Pons (tissue), 1 donor: ENCODE measurements at places on chromosomes 7 and 10.

GRCh38 chr10:101778781-101779543, 3.0 kb upstream of the FGF8 start:
- DNase-seq = no peak

GRCh38 chr7:14760730-14761478, 141.6 kb downstream of the DGKB start:
- no peak for DNase-seq

DNA sequence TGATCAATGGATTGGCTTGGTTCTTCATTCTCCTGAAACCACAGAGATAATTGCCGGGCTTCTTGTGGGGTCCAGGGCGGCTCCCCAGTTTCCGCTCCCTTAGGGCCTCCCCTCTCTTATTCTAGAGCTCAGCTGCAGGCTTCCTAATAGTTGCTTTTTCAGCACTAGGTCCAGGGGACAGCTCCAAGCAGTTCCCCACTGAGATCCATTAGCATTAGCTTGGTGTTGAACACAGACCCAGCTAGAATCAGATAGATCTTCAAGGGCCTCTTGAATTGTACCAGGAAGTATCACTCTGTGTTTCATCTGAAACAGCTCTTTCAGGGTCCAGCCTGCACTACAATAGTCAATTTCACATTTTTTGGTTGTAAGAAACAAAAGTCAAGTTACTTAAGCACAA, 238.7 kb downstream of the SEC23IP start:
- no peak for DNase-seq

GRCh38 chr10:125363791-125364190, 203.4 kb upstream of the CTBP2 start:
- DNase-seq = no peak

DNA sequence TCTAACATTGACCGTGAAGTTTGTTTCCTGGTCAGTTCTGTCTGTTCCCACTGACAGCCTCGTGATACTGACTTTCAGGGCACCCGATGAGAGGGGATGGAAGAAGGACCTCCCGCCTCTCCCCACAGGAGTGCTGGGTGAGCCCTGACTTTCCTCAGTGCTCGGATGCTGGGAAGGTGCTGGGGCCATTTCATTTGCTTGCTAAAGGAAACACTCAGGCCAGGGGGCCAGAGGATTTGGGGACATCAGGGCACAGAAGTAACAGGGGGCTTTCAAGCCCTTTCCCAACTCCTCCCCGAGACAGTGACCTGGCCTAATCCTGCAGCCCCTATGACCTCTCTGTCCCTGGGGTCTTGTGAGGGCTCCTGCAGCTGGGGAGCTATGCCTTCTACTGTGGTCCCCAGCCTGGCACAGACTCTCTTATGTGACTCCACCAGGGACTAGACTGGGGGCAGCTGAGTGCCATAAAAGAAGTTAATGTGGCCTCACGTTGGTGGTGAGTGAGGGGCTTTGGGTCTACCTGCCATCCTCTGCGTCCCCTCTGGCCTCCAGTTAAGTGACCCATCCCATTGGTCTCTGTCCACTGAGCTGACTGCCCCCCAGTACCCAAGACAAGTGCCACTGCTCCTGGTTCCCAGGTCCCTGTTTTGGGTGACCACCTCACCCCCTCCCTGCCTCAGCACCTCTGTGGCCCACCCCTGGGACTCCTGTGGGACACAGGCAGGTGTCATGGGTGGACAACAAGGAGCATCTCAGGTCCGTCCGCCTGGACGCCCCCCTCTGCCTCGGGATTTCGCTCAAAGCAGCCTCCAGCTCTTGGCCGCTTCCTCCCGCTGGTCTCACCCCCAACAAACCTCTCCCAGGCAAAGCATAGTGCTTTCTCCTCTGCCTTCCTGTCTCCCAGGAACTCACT, 33.4 kb upstream of the HSPA12A start:
- no peak for DNase-seq

DNA sequence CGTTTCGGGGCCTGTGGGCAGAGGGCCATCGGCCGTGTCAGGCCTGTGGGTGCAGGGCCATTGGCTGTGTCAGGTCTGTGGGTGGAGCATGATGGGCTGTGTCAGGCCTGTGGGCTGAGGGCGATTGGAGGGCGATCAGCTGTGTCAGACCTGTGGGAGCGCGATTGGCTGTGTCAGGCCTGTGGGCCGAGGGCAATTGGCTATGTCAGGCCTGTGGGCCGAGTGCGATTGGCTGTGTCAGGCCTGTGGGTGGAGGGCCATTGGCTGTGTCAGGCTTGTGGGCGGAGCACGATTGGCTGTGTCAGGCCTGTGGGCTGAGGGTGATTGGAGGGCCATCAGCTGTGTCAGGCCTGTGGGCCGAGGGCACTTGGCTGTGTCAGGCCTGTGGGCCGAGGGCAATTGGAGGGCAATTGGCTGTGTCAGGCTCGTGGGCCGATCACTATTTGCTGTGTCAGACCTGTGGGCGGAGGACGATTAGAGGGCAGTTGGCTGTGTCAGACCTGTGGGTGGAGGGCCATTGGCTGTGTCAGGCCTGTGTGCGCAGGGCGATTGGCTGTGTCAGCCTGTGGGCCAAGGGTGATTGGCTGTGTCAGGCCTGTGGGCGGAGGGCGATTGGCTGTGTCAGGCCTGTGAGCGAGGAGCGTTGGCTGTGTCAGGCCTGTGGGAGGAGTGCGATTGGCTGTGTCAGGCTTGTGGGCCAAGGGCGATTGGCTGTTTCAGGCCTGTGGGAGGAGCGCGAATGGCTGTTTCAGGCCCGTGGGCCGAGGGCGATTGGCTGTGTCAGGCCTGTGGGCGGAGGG, 54.1 kb downstream of the DYNC2I1 start:
- DNase-seq = no peak

DNA sequence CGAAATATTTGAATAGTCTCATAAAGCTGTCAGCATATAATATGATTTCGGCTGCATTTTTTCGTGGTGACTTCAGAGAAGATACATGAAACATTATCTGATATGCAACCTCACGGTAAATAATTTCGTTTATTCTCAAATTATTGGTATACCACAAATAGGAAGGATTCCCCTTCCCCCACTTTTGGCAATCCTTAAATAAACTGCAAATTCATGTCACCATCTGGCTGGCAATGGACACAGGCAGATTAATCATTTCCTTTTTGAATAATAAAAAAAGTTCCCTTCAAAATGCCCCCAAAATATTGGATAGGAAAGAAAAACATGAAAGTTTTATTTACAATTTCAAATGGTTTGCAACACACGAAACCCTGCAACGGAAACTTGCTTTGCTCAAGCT, 234.5 kb upstream of the MEOX2 start:
- DNase-seq = no peak

DNA sequence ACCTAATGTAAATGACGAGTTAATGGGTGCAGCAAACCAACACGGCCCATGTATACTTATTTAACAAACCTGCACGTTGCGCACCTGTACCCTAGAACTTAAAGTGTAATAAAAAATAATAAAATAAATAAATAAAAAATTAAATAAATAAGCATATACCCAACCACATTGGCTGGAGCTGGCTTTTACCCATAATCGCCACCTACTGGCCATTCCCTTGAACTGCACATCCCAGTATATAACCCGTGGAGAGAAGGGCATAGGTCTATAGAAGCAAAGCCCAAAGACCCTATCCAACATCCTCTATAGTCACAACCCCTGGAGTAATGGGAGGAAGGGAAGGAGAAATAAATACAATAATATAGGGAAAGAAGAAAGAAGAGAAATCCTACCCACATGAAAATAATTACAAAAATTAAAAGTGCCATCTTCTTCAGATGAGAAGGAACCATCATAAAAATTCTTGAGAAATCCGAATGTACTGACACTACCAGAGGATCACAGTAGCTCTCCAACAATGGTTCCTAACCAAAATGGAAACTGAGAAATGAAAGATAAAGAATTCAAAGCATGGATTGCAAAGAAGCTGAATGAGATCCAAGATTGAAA, 65.6 kb downstream of the TWIST1 start:
- no peak for DNase-seq

DNA sequence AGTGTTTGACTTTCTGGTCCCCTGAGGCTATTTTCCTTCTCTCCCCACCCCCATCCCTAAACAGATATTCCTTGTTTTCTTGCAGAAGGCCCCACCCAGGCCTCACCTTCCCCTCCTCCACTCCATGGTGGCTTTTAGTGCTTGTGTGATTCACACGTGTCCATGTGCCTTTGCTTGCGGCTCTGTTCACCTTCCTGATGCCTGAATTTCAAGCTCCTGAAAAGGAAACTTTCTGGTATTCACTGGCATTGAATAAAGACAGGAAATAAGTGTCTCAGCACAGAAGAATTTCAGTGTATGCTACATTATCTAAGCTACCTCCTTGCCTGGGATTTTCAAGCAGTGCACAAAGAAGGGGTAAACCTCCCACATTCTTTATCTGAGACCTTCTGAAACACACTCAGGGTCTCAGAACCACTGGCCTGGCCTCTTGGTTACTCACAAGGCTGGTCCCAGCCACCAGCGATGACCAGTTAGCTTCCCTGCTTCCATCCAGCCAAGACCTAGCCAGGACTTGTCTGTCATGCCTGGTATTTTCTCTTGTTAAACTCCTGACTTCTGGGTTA, 17.2 kb upstream of the UBE2H start:
- no peak for DNase-seq

GRCh38 chr7:131026297-131027000, 292.4 kb upstream of the KLF14 start:
- no peak for DNase-seq

GRCh38 chr7:22351329-22351692, 5.6 kb downstream of the RAPGEF5 start:
- DNase-seq = no peak

DNA sequence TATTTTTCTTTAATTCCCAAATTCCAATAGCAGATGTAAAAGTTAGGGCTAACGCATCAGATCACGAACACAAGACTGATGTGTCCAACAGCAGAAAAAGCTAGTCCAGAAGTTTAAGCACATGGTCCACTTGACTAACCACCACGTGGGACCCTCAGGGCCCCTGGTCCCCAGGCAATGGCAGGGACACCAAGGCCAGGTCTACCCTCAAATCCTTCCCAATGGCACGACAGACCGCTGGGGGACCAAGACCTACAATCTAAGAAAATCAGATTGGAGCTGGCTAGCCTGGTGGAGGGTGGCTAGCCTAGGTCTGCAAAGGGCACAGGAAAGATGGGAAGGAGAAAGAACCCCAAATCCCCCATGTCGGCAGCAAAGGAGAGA, 1.5 kb downstream of the GIGYF1 start:
- no peak for DNase-seq

- DNase-seq = no peak
Measured at GRCh38 chr10:59127991-59128390, 48.5 kb upstream of the PHYHIPL start.

DNA sequence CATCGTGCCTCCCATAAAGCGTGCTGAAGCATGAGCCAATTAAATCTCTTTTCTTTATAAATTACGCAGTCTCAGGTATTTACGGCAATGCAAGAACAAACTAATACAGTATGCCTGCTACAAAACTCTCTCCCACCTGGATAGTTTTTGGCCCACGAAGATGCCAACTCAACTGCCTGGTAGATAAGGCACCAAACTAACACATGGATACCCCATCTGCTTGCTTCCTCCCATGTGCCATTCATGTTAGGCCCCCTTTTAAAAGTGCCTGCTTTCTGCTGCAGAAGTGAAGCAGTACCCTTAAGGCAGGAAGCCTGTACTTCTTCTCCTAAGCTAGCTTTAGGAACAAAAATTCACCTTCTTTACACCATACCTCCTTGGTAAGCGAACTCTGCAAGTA, 15.6 kb upstream of the EPC1 start:
- DNase-seq = no peak

- DNase-seq = peak; percentile 91
Measured at GRCh38 chr10:66931949-66932343, 6.1 kb downstream of the LRRTM3 start.

DNA sequence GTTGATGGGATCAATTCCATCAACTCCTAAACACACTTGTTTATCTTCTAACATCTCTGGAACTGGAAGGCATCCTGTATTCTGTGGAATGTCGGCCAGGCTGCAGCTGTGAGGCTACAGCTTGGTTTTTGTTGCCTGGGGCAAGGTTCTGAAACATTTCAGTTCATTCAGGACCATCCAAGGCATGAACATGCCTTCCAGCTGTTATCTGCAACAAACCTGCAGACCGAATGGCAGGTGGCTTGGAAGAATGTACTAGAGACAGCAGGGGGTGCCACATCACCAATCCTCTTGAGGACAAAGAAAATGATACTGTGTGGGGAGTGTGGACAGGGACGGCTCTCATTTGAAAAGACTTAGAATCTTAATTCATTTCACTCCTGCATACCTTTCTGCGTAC, 12.4 kb downstream of the PAPOLB start:
- peak; percentile 78 for DNase-seq

DNA sequence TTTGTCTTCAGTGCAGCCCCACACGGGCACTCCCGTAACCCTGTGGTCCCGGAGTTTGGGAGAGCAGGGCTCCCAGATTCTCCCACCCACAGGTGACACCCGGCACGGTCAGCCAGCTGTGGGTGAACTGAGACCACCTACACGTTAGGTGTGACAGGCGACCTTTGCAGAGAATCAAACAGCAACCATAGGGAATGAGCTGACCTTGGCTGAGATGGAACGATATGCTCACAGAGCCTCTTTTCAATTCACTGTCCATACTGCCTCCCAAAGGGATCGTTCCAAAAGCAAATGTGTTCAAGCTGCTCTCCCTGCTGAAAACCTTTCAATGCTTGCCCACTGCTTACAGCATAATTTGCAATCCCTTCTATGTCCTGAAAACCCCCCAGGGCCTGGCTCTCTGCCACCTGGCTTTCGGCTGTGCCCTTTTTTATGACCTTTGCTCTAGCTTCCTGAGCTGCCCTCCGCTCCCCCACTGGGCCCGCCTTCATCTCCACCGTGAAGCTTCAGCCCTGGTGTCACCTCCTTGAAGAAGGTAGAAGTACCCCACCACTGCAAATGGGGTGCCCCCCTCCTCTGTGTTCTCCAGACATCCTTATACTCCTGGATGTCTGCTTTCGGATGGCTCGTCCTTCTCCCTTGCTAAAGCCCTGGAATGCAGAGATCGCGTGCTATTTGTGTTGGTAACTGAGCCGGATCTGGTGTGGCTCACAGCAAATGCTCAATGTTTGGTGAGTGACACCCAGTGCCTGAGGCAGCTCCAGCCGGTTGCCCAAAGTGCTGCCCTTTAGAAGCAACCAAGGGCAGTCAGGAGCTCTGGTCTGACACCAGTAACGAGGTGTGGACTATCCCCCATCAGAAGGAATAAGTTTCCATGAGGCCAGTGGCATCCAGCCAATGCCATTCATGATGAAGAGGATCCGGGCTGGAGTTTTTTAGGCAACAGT, 90.4 kb downstream of the KIAA1549 start:
- DNase-seq = no peak
